ENCODE measurements at places on chromosomes 6 and 20. TPM values are rescaled to one million over a fixed set of nuclear protein-coding genes. Genes with fewer than 3 reads are reported as not detected.

Gene SAMD3
- total RNA-seq, result 0.07 TPM

Gene VWA7
- total RNA-seq, result 3.2 TPM

Gene PSMB1
- 675 TPM for total RNA-seq

Gene AGPAT4
- total RNA-seq, result 4.4 TPM
